Urinary bladder (tissue), 4 donors: ENCODE measurements at places on chromosomes 1 and 21. TPM values are rescaled to one million over a fixed set of nuclear protein-coding genes. Genes with fewer than 3 reads are reported as not detected.

GRCh38 chr1:173297798-173298391 lies 90.8 kb upstream of the TNFSF4 start:
- DNase-seq = no peak

DNA sequence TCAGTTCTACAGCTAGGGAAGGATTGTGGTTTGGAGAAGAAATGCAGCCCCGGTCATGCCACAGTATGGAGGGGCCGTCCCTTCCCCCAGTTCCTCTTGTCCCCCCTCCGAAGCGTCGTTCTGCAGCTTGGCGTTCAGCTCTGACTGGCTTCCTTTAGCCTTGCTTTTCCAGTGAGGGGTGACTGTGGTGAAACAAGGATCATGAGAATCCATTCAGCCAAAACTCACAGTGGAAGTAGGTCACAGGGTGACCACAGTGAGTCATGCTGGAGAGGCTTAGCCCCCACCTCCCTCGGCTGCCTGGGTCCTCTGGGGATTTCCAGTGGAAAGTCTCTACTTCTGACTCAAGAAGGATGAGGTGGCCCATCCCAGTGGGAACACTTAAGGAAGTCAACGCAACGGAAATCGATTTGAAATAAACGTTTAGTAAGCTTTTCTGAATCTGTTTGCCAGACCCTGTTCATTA lies 37.3 kb upstream of the COL6A2 start:
- DNase-seq = no peak

The CHI3L2 gene
- 0.26 TPM for total RNA-seq

- DNase-seq = no peak
Measured at GRCh38 chr1:228284521-228284920, 76.7 kb downstream of the OBSCN start.

The SYDE2 gene
- total RNA-seq = 54.0 TPM
